ENCODE measurements at places on chromosomes 11 and 22.

- no peak for DNase-seq
These were observed 129.2 kb upstream of the MTMR2 start for GRCh38 chr11:96052921-96053651.

DNA sequence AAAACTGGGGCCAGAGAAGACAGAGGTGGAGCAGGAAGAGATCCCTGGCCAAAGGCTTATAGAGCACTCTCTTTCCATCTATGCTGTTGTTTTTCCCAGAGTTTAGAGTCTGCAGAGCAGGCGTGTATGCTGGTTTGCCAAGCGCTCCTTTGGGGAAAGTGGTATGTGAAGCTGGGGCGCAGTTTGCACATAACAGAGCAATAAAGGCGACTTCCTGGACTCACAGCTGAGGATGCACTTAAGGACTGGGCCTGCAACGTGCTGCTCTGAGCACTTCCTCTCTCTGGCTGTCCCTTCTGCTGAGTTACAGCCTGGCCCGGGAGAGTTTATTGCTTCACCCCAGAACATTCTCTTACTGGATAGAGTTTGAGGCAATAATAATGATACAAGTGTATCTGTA lies 41.7 kb downstream of the THAP12 start:
- no peak for DNase-seq

DNA sequence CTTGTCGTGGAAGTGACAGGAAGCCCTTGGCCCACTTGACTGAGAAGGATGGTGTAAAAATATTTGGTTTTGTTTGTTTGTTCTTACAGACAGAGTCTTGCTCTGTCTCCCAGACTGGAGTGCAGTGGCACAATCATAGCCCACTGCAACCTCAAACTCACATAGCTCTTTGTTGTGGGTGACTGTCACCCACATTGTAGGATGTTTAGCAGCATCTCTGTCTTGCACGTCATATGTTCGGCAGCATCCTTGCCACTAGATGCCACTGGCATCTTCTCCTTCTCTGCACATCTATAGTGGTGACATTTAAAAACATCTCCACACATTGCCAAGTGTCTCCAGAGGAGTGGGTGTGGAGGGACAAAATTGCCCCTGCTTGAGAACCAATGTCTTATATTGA lies 56.8 kb downstream of the PRR5L start:
- DNase-seq, result no peak

GRCh38 chr22:19659805-19660345 lies 54.4 kb upstream of the SEPTIN5 start:
- DNase-seq, result no peak

DNA sequence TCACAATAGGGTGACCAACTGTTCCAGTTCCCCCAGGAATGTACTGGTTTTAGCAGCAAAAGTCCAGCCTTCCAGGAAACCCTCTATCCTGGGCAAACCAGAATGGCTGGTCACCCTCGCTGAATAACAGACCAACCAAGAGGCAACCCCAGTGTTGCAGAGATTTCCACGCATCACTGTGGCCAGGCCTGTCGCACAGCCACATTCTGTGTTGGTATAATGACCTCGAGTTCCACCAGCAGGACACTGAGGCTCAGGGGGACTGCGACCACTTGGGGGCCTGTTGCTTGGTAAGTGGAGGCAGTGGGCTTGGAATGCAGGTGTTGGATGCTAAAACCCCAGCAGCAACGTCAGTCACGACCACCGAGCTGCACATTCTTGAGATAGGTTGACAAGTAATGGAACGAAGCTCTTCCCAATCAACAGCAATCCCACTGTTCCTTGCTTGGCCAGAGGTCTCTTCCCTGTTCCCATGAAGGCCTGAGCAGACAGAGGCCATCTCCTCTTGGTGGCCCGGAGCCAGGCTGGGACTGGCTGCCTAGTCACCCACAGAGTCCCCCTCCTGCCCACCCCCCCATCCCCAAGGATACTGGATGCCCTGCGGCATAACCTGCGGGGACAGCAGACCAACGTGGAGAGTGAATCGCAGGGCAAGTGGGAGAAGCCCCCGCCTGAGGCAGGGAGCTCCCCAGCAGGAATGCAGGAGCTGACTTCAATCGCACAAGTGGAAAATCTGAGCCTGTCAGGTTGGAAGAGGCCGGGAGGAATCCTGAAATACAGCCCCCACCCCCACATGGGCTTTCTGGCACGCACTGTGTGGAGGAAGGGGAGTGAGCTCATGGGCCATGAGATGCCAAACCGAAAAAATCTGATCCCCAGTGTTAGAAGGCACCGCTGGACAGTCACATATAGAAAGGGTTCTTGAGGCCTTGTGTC lies 43.4 kb upstream of the MN1 start:
- DNase-seq, result no peak

- DNase-seq, result no peak
These were observed 911.9 kb downstream of the METTL15 start for GRCh38 chr11:29019960-29020683.

- no peak for DNase-seq
These were observed 154.7 kb upstream of the GUCY1A2 start for GRCh38 chr11:107172996-107173395.

- no peak for DNase-seq
These were observed 55.6 kb downstream of the TCF20 start for GRCh38 chr22:42214633-42215415.

DNA sequence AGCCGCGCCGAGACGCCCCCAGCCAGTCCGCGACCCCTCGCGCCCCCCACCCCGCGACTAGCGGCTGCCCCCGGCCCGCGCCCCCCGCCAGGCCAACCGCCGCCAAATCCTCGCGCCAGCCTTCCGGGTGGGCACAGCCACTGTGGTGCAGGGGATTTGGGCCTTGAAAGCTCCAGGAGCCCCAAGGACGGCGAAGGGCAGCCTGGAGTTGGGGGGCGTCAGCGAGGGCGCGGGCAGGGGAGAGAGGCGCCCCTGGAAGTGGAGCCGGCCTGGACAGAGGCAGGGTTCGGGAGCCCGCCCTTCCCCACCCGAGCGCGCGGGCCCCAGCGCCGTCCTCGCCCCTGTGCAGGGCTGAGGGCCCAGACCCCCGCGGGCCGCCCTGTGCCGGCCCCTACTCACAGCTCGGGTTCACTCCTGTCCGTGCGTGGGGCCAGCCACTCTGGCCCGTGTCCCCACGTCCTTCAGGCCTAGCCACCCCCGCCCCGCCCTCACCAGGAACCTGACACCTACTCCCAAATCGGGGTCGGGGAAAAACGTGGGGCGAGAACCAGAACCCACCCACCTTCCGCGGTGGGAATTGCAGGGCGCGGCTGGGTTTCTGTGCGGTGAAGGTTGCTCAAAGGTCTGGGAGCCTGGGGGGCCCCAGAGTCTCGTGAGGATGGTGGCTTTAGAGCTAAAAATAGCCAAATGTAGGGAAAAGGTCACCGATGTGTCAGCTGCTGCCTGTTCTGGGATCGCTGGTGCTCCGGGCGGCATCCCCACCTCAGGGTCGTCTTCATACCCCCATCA lies at the start of gene CPT1B:
CPT1B (minus strand) TSS at position 441 of the 789 bp plus-strand sequence. CDS start 512 bp downstream, outside the sequence.
- DNase-seq, result no peak

DNA sequence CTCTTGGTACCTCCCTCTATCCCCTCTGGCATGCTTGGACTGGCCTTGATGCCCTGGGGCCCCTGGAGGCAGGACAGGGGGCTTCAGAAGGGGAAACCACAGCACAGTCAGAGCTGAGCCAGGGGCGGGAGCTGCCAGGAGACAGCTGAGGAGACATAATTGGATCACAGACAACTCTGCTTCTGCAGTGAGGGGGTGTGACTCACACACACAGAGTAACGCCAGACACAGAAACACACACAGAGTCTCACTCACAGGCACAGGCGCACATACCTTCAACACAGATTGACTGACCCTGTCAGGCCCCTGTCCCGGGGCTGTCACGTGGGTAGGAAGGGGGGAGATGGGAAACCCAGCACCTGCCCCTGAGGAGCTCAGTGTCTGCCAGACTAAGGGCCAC lies 20.6 kb downstream of the STARD10 start:
- no peak for DNase-seq

- no peak for DNase-seq
These were observed 39.5 kb upstream of the BRSK2 start for GRCh38 chr11:1350086-1350725.

- DNase-seq, result no peak
These were observed 87.8 kb upstream of the FAT3 start for GRCh38 chr11:92136797-92137196.

DNA sequence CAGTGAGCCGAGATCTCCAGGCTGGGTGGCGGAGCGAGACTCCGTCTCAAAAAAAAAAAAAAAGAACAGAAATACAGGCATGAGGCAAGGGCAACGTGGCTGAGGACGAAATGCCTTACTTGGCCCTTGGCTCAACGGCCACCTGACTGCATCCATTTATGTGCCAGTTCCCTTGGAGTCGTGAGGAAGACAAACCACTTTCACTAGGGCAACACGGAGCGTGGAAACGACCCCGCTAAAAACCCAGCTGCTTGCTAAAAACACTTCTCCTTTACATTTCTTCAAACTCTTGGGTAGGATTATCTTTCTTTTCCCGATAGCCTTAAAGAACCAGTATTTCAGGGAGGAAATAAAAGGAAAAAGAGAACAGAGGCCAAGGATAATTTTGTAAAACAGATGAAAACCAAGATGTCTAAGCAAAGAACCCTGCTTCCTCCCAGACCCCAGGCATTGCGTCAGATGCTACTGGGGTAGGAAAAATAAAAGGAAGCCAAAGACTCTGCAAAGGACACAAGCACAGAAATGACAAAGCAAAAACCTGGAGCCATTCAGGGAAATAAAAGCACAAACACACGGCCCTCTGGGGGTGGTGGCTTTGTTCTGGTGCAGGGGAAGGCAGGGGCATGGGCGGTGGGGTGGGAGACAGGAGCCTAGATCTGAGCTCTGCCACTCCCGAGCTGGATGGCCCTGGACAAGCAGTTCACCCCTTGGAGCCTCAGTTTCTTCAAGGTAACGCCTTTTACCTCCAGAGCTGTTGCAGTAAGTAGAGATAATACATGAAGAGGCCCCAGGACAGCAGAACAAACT lies 37.0 kb downstream of the PC start:
- no peak for DNase-seq

GRCh38 chr22:41885116-41885515 lies 29.8 kb downstream of the SHISA8 start:
- no peak for DNase-seq

DNA sequence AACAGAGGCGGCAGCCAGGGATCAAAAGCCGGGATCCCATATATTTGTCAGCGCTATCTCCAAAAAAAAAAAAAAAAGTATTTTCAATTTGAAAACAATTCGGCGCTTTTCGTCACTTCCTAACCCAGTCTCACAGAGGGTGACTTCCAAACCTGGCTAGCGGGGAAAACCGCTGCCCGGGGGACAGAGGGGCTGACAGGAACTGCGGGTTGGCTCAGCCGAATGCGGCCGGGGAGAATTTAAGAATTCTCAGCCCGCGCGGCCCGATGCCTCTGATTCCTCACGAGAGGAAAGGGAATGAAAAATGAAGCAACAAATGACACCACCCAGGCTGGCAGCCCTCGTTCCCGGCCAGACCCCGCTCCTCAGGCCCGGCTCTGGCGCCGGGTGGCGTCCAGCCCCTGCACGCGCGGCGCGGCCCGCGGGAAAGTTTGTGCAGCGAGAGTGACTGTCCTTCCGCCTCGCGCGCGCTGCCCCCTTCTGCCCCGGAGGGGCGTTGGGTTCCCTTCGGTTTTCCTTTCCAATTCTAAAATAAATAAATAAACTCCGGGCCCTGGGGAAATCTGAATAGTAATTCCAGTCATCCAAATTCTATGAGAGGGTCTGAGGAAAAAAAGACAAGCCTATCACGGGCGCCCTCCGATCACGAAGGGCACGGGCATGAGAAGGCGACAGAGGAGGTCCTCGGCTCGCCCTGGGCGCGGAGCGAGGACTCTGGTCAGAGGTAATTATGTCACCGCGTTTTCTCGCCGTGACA lies 4.8 kb upstream of the PAX6 start:
- no peak for DNase-seq

DNA sequence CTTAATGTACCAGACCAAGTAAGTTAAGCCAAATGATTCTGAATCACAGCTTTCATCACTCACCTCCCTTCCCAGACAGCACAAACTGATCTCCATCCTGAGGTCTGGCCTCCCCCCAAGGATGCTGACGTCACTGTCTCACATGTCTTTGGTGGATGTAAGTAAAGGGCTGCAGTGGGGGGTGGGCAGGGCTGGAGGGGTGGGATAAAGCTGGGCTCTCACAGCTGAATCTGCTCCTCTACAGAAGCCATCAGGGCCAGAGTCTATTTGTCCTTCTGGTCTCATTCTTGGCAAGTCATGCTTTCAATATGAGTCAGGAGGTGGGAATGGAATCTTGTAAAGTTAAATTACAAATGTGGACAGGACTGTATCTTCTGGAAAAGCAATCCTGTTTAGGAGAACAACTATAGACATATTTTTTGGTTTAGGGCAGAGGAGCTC lies 32.7 kb downstream of the P4HA3 start:
- no peak for DNase-seq

DNA sequence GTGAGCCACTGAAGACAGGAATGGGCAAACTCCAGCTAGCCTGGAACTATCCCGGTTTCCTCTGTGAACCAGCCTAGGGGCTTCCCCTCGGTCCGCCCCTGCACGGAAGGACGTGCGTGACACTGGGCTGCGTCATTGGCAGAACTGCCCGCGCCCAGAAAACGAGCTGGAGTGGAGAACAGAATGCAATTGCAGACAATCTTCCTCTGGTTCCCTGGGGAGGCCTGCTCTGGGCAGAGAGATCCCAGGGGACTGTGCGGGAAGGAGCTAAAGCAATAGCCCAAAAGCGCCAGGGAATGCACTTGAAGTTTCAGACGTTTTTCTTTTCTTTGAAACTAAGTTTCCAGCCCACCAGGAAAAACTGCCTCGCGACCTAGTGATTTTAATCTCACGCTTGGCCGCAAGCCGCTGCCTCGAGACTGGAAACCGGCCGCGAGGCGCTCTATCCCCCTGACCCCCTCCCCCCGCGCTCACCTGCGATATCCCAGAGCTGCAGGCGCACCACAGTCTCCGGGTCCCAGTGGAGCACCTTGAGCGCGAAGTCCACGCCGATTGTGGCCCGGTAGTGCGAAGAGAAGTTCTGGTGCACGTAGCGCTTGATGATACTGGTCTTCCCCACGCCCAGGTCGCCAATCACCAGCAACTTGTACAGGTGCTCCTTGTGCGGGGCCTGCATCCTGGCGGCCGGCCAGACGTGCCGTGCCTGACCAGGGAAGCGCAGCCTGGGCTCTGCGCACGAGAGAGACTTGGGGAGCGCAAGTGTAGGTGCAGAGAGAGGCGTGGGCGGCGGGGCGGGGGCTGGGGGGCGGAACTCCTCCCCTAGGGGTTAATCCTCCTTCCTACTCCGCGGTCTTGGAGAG lies at the start of gene RAB38:
RAB38 (minus strand) TSS at position 735 of the 860 bp plus-strand sequence; CDS start at position 676, 59 bp downstream.
- peak; percentile 10 for DNase-seq

DNA sequence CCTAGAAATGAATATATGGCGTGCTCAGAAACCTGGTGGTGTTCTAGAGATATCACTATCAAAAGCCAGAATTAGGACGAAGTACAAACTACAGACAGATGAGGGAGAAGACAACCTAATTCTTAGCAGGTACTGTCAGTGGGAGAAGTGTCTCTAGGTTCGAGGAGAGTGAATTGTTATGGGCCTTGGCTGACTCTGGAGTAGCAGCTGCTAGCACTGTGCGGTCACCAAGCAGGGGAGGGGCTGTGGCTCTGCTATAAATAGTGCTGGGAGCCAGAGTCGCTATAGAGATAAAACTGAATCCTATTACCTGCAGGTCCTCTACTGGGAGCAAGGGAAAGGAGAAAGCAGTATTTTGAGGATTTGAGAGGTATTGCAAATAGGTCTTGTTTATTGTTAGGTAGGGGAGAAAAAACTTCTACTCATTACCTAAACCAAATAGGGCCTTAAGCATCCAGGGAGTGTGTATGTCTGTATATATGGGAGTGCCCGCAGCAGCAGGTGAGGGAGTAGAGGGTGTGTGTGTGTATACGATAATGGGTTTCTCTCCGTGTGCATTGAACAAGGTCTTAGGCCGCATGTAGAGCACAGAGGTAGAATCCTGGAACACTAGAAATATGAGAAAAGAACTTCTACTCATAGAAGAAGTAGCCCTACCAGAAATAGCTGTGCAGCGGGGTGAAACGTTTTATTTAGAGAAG lies 2.2 kb downstream of the MADD start:
- DNase-seq, result peak; percentile 76

Data from NCI-H187 (cell line).